Astrocyte (in vitro differentiated cells and primary cell): ENCODE measurements at places on chromosomes 3 and 15.
A peak's percentile ranks its signal among the peaks of the same experiment; 100 is the strongest.

GRCh38 chr3:108296239-108296638 is at the start of gene HHLA2:
Gene HHLA2 (plus strand): TSS chr3:108296548. CDS start chr3:108351814, 55,266 bp downstream.
- DNase-seq = no peak

DNA sequence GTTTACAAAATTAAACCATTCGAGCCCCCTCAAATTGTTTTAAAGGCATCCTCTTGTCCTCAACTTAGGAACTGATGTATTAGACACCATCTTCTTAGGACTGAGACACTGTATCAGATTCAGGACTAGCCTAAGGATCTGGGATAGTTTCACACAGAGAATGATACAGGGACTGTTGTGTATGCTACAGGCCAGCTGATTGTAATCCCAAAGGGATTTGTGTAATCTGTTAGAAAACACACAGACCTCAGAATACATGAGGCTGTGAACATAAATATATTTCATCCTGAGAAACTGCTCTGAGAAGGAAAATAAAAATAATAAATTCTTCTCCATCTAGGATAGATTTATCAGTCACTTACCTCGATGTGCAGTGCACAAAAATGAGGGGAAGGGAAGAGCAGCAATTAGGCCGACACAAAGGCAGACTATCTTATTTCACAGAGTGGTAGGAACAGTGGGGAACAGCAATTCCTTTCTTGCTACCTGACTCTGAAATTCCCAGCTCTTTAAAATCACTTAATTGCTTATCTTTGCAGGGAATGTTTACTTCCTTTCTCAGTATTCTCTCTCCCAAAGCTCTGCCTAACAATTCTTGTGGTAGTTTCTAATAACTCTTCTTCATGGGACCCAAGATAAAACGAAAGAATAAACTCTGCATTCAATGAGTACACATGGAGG is 322.5 kb downstream of the MAGI1 start:
- no peak for DNase-seq

DNA sequence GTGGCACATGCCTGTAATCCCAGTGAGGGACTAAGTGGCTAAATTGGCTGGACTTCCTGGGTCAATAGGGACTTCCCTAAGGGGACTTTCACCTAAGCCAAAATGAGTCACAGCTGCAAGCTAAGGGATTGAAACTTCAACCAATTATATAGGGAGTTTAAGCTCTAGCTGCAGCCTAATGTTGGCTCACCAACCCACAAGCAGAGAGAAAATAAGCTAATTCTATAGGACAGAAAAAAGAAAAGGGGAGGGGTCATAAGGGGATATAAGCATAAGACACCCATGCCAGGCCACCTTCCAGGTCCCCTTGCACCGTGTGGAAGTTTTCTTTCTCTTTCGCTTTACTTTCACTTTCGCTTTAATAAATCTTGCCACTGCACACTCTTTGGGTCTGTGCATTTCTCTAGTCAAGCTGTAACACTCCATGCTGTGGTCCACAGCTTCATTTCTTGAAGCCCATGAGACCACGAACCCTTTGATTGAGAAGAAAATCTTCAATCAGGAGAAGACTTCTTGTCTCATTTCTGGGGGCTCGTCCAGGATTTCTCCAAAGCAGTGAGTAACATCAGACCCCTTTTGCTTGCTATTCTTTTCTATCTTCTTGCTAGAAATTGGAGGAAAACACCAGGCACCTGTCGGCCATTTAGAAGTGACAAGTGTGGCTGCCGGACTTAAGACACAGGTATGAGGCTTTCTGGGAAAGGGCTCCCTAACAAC is 192.3 kb downstream of the IGSF11 start:
- no peak for DNase-seq

DNA sequence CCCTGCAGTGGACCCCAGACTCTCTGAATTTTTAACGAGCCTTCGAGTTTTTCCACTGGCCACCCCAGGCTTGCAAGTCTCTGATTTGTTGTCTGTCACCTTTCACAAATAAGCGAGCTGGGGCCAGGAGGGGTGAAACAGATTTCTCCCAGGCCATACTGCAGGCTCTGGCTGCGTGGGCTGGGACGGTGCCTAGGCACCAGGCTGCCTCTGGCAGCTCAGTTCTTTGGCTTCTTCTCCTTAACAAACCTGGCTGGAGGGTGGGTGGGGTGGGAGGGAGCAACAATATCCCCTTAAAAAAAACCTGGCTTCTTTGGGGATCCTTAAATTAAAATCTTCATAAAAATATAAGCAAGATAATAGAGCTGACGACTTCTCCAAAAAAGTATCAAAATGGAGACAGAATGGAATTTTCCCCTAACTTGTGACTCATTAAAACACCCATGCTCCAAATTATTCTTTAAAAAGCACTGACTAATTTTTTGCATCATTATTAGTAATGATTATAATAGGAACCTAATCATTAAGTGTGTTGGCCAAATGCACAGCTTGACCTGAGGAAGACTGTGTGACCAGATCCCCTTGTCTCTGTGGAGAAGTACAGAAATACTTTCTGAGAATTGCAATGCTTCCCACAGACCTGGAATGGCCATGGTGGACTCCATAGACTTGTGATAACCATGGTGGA is 84.1 kb downstream of the SNRK start:
- DNase-seq = no peak

DNA sequence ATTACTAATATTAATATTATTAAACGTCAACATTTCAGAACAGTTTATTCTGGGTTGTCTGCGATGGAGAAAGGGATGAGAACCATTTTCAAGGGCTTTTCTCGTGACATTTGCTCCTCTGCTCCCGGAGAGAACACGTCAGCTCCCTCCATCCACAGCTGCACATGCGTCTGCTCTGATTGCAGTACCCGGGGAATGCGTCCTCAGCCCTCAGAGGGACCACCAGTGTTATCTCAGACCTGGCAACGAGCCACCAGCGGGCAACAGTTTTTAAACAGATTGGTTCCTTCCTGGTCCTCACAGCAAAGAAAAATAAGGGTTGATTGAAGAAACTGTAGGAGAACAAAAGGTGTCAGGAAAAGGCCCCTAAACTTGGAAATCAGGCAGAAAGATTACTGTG is 202.2 kb upstream of the ADAMTS9 start:
- no peak for DNase-seq

DNA sequence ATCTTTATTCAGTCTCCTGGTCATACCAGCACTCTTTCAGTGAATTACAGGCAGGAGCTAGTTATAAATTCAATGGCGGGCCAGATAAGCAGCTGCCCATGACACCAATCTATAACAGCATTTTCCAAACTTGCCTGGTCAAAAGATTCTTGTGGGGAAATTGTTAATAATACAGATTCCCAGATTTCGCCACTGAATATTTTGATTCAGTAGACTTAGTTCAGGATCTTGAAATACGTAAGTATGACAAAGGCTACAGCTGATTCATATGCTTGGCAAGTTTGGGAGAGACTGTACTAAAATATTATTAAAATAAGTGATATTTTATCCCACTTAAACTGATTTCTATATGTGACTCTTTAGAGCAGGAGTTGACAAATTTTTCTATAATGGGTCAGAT is 119.3 kb downstream of the TMCO5A start:
- DNase-seq = no peak

DNA sequence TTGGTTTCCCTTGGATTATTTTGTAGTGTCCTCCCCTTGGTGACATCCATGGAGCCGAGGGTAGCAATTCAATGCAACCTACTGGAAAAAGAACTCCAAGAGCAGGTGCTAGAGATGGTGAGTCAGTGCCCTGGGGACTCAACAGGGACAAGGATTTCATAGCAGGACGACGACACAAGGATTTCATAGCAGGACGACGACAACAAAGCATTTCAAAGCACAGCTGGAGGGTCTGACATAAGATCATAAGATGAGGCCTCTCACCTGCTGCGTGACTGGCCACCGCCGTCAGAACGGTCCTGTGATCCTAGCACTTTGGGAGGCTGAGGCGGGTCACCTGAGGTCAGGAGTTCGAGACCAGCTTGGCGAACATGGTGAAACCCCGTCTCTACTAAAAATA is 22.5 kb downstream of the NRROS start:
- no peak for DNase-seq

DNA sequence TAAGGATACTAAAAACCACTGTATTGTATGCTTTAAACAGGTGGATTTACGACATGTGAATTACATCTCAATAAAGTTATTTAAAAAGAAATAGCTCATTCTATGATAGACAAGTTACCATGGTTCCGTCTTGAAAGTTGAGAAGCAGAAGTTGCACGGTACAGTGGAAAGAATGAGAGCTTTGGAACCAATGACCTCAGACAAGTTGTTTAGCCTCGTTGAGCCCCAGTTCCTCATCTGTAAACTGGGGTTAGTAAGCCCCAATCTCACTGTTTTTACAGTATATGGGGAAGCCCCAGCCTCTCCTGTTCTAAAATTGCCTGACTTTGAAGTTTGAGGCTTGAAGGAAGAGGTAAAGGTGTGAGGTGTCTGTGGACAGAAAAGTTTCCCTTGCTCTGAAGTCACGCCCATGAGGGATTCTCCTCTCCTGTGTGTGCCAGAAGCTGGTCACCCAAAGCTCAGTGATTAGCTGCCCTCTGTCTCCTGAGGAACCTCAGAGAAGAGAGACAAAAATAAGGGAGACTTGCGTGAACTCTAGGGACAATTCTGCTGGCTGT is 10.0 kb downstream of the CRYGS start:
- DNase-seq = no peak

DNA sequence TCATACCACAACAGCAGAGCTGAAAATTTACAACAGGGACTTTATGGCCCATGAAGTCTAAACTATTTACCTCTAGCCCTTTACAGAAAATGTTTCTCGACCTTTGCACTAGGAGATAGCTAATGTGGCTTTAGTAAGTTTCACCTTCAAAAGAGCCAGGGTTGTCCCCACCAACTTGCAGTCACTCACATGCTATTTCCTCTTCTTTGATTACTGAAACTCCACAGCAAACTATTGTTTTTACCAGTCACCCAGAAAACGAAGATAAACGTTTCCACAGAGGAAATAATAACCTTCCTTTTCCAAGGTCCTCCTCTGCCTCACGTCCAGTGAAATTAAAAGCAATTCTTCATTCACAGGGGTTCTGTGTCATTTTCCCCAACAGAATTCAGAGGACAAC is 48.2 kb downstream of the WWTR1 start:
- DNase-seq = no peak

- DNase-seq = peak; percentile 2
Measured at GRCh38 chr15:73530649-73531048, 87.7 kb downstream of the REC114 start.

DNA sequence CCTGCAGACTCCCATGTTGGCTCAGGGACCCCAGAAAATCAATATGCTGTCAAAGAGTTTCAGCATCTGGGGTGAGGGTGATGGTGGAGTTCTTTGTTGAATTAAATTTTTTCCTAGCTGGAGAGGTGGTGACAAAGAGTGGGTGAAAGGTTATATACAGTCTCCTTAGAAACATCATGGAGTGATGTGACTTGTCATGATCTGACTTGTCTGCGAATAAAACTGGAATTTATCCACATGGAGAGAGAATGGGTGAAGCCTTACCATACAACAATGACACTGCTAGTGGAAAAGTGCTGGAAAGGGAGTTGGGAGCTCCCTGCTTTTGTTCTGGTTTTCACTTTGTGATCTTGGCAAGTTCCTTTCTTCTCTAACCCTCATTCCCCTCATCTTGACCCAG is 75.0 kb downstream of the ARNT2 start:
- DNase-seq = no peak

DNA sequence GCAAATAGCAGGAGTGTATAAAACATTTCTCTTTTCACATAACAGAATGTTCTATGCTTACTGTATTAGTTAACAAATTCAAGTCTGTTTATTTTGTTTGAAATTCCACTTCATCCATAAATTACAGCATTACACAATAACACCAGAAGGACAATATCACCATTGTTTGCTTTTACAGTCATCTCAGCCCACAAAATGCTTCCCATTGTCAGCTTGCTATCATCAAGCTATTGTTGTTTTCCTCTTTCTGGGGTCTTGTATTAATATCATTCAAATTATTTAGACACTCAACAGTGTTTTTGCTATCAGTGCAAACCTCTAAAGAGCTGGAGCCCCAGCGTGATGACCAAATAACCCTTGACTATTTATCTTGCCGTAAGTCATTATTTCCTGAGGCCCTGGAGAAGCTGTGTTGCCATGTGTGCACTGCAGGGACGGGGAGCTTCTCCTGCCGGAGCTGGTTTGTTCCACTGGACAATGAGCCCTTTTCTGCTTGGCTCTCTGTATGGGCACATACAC is 1.1 kb downstream of the SAMMSON start:
- no peak for DNase-seq

GRCh38 chr3:197369545-197369944 is 71.1 kb upstream of the DLG1 start:
- DNase-seq = no peak

- DNase-seq = no peak
Measured at GRCh38 chr15:60000113-60000823, 3.8 kb upstream of the FOXB1 start.

DNA sequence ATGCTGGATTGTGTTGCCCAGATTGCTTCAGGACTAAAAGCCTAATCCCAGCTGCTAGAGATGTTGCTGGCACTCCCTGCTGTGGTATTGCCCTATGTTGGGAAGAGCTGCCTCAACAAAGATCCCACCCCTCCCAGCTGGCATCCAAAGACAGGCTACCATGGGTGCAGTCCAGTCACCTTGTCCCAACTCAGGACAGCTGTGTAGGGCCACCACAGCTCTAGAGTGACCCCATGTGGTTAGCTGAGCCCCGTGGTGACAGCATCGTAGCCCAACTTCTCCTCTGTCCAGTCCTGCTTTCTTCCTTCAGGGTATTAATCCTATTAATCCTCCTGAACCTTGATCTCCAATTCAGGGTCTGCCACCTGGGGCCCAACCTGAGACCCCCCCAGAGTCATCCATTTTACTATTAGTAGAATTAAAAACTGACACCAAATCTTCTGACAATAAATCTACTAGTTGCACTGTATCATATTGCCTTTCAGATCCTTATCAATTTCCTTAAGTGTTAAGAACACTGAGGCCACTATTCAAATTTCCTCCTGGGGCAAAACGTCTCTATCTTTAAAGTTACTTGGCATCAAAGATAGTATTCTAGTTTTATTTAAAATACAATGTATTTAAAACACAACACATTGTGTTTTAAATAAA is 83.5 kb downstream of the AQP9 start:
- no peak for DNase-seq
